Right hindlimb (tissue), 1 donor: ENCODE measurements at places on chromosomes 6 and 20.

- DNase-seq, result no peak
Observed at GRCh38 chr20:34712525-34713192, 8.5 kb downstream of the TP53INP2 start.

- DNase-seq, result no peak
Observed at GRCh38 chr6:44113414-44113813, 13.8 kb downstream of the MRPL14 start.

DNA sequence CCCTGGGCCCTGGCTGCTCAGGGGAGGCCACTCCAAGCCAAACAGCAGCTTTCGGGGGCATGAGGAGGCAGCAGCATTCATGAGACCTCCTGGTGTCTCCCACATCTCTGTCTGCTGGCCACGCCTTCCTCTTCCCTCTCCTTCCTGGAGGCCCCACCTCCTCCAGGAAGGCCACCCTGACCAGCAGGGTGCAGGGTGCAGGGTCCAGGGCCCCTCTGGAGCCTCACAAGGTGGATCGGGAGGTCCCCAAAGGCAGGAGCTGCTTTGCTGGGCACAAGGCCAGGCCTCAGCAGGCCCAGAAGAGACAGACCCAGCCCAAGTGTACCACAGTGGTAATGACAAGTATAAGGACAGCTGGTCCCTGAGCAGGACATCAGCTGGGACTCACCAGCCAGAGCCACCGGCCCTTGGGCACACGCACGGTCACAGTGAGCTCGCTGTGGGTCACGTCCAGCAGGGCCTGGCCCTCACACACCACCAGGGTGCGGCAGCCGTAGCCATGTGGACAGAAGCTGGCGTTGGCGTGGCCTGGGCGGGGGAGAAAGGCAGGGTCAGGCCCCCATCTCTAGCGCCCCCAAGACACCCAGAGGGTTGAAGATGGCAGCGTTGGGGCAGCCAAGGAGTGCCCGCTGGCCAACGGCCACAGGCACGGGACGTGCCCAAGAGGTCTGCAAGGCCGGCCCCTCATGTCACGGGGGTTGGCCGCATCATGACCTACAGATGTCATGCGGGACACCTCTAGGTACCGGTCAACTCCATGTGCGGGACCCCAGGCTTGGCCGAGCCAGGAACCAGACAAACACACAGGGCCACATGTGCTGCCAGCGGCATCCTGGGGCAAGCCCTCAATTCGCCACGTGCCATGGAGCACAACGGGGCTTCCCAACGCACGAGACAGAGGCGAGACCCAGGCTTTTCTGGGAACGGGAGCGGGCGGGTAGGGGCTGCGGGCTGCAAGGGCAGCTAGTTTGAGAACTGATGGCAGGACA is 26.9 kb downstream of the ADRM1 start:
- DNase-seq, result no peak

DNA sequence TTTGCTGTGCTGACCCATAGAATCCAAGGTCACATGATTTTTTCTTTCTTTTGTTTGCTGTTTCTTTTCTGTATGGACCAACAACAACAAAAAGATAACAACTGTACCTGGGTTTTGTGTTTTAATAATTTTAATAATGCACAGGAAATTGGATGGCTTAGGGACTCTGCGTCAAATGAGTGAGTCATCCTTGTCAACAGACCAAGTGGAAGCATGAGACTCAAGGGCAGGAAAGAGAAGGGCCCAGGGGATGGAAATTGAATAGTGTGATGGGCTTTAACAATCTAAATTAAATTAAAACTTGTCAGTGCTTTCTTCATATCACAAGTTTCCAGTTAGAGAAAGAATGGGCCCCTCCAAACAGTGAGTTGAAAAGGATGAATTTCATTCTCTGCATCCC is 413.0 kb downstream of the PREX1 start:
- DNase-seq, result no peak

DNA sequence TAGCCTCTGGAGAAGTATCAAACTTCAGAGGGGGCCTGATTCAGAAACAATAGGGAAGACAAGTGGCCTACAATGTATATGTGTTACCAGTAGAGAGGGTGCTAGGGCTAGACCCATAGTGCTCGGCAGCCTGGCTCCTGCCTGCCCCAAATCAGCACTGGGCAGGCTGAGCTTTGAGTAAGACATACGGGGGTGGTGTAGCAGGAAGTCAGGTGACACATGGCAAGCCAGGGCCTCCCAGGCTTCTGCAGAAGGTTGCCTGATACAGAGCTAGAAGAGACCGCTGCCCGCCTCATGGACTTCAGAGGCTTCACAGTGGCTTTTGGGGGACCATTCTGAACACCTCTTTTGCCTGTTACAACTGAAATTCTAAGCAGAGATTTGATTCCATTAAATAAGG is 43.4 kb downstream of the RALY start:
- no peak for DNase-seq

- DNase-seq, result no peak
Observed at GRCh38 chr6:3535776-3536435, 79.1 kb upstream of the SLC22A23 start.

DNA sequence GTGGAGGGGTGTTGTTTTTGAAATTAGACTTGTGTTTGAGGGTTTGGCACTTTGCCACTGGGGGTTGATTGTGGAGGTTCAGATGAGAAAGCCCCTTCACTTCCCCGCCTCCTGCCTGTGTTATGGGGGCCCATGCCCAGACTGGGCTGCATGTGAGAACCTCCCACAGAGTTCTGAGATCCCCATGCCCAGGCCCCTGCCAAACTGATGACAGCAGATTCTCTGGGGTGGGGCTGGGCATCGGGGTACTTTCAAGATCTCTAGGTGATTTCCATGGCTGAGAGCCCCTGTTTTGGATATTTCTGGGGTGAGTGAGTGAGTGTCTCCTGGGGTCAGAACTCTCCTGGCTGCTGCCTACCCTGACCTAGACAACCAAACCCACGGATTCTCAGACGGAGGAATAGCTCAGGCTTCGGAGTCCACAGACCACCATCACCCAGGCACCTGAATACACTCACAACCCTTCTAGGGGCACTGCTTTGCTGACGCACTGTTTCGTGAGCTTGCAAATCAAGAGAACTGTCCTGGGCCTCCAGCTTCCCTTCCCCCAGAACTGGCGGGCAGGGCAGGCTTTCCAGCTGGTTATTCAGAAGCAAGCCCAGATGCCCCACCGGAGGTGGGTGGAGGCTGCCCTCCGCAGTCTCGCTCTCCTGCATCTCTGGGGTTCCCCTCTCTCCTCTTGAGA is 6.3 kb downstream of the BCAS1 start:
- DNase-seq, result no peak

GRCh38 chr20:22819112-22819511 is 216.0 kb upstream of the SSTR4 start:
- DNase-seq, result no peak

GRCh38 chr20:57680131-57680716 is 29.6 kb downstream of the PMEPA1 start:
- DNase-seq, result no peak

DNA sequence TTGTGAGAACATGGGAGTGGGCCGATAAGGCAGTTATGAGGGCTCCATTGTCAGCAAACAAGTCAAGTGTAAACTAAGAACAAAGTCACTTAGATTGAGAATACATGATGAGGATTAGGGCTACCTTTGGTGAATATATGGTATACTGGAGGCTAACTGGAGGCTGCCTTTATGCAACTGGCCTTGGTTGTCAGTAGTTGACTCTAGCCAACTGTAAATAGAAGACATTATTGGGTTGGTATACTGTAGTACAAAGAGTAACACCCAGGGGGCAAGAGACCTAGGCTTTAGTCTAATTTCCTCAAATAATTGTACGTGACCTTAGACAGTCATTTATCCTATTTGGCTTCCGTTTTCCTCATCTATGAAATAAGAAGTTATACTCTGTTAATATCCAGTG is 235.2 kb downstream of the ARID1B start:
- no peak for DNase-seq

DNA sequence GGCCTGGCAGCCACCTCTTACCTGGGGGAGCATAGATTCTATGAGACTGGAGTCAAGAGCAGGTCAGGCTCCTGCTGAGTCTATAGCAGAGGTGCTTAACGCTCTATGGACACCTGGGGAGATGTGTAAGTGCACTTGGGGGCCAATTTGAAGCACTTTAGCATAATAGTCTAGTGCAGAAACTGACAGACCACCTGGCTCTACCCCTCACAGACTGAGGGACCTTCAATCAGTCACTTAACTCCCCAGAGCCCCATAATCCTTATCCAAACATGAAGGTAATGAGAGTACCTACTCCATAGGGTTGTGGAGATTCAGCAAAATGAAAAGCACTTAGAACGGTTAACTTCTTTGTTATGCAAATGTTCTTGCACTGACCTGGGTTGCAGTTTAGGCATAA is 87.3 kb upstream of the SLC22A16 start:
- no peak for DNase-seq

DNA sequence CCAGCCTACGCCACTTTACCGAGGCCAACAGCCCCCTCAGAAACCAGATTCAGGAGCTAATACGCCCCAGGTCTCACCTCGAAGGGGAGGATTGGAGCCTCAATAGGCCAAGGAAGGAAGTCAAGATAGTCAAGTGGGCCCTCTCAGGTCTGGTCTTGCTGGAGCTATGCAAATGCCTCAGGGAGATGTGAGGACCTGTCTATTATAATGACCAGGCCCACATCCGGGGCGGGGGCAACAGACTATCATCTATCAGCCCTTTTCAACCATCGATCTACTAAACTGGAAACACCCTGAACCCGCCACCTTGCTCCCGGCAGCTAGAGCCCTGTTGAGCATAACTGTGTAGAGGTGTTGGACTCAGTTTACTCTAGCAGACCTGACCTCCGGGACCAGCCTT is 12.7 kb upstream of the GSTA3 start:
- no peak for DNase-seq

DNA sequence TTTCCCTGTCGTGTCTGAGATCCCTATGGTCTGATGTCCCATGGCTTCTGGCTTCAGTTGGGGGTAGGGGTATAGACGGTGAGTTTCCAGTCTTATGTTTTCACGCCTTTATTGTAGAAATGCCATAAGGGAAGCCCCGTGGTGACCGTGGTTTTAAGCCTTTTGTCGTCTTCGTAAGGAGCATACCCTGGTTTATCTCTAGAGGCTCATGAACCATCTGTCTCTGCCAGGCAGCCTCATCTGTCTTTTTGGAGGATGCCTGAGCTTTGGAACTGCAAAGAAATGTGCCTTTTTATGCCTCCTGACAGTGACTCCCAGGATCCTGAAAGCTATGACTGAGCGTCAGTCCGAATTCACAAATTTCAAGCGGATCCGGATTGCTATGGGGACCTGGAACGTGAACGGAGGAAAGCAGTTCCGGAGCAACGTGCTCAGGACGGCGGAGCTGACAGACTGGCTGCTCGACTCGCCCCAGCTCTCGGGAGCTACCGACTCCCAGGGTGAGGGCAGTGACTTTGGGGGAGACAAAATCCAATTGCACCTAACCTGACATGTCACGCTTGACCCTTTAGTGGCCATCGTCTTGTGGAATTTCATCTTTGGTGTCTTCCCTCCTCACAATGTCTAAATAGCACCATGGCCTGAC is 84.6 kb downstream of the SYNJ2 start:
- DNase-seq, result no peak

DNA sequence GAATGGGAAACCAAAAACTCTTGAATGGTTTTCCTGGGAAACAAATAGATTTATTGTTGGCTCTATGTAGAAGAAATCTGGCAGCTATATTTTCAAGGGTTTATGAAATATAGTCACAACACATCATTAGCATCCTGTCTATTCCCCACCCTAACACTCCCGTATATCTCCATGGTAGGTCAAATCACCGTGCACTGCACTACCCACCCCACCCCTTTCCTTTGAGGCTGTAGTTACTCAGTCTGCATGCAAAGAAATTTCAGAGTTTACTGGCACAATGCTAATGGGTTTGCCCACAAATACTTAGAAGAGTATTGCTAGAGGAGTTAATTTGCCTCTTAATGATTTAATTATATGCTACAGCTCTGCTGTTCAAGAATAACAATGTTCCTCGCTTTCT is 329.1 kb upstream of the TSHZ2 start:
- DNase-seq, result no peak
